Left ventricle myocardium inferior (tissue), 1 donor: ENCODE measurements at places on chromosomes 13 and 19. TPM values are rescaled to one million over a fixed set of nuclear protein-coding genes. Genes with fewer than 3 reads are reported as not detected.
A peak's percentile ranks its signal among the peaks of the same experiment; 100 is the strongest.

DNA sequence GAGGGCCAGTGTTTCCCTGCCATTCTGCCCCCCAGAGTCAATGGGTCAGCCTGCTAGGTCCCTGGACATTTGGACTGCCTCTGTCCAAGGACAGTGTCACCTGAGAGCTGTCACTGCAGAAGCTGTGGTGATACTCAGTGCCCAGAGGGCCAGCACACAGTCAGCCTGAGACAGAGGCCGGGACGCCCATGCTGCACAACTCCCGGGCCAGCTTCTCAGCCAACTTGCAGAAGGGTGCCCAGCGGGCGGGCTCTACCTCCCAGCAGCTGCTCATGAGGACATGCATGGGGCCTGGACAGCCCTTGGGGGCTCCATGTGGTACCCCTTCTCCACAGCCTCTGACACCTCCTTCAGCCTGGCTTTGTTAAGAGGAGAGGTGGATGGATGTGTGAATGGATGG lies 3.8 kb upstream of the RAX2 start:
- no peak for DNase-seq

DNA sequence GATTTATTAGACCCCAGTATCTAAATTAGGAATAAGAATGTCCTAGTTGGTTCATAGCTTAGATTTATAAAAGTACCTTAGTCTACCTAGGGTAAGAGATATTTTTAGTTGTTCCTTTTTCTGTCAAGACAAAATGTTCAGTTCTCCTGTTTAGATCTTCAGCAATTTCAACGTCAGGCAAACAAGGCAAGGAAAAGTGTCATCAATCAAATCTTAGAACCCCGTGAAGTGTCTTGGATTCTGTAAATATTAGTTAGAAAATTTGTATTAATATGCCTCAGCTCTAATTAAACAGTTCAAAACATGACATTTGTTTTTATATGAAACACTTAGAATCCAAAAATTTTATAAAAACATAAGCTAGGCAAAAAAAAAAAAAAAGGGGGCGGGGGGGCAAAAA lies 296.6 kb downstream of the PCDH9 start:
- DNase-seq = no peak

GRCh38 chr19:2982983-2983350 lies 5.6 kb downstream of the TLE6 start:
- DNase-seq = peak; percentile 89

DNA sequence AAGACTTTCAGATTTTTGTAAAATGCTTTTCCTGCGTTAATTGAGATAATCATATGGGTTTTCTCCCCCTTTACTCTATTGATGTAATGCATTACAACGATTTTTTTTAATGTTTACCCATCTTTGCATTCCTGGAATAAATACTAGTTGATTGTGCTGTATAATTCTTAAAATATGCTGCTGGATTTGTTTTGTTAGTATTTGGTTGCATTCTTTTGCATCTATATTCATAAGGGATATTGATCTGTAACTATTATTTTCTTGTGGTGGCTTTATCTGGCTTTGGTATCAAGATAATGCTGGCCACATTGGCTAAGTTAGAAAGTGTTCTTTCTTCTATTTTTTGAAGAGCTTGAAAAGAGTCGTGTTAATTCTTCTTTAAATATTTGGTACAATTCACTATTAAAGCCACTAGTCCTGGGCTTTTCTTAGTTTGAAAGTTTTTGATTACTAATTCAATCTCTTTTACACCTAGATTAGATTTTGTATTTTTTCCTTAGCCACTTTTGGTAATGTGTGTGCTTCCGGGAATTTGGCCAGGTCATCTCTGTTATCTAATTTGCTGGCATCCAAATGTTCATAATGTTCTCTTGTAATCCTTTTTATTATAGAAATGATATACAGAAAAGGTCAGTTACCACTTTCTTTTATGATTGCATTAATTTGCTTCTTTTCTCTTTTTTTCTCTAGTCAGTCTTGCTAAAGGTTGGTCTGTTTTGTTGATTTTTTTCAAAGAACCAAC lies 29.8 kb downstream of the KL start:
- no peak for DNase-seq

- peak; percentile 65 for DNase-seq
These were observed 36.4 kb upstream of the NANOS3 start for GRCh38 chr19:13840305-13841085.

DNA sequence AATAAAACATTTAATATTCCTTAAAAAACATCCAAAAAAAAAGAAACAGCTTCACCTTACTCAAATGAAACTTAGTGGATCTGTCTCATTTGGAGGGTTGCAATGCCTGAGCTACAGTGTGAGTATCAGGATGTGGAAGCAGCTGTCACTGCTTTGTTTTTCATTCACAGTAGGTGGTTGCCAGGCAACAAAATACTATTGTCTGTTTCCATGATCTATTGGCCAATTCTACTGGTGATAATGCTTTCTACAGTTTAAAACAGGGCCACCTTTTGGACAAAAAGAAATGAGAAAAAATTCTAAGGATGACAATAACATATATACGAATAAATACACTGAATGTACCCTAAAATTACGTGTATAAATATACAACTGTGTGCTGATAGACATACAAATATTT lies 3.0 kb downstream of the ENOX1 start:
- no peak for DNase-seq

- DNase-seq = no peak
These were observed 104.5 kb downstream of the UGGT2 start for GRCh38 chr13:95948656-95949055.

DNA sequence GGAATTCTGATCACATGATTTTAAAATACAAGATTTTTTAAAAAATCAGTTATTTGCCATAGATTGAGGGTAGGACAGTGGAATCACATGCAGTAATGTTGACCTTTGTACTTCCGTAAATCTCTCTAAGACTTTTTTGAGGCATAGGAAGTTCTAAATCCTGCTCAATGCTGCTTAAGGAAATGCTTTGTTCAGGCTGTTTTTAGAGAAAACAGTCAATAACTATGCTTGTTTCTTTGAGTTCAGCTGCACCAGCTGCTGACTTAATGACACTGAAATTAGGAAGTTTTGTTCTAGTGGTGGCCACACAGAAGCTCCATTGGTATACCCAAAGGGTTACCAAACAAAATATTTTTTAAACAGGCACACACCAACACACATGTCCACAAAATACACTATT lies 60.9 kb downstream of the KLF12 start:
- DNase-seq = no peak

- DNase-seq = no peak
These were observed 87.7 kb downstream of the SGCG start for GRCh38 chr13:23268441-23268840.

- DNase-seq = no peak
These were observed 120.2 kb downstream of the AKAP11 start for GRCh38 chr13:42392180-42392579.

DNA sequence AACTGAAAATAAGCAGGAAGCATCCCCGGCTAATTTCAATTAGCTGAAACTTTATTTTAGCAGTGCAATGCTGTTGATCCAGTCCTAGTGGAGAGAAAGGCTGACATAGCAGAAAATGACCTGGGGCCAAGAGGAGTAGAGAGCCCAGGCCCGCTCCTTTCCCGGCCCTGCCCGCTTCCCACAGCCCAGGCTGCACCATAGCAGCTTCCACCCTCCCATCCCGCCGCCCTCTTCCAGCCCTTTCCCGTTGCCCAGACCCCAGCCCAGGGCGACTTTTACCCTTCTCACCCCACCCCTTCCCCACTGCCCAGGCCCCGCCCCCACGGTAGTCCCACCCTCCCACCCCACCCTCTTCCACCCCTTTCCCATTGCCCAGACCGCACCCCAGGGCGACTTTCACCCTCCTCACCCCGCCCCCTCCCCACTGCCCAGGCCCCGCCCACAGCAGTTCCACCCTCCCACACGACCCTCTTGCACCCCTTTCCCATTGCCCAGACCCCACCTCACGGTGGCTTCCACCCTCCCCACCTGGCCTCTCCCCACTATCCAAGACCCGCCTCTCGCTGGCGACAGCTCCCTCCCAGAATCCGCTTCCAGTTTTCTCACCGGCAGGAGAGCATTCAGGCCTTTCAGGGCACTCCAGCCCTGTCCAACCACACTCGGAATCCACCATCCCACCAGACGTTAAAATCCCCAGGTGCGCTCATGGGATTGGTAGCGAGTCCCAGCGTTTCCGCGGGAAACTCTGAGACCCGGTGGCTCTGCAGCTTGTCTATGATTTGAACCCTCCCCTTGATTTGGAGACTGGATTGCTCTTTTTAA lies 8.3 kb downstream of the ZNF160 start:
- no peak for DNase-seq

GRCh38 chr19:35455616-35456201 lies 7.7 kb downstream of the FFAR2 start:
- no peak for DNase-seq

GRCh38 chr13:95642028-95642621 lies 2.4 kb downstream of the DZIP1 start:
- peak; percentile 41 for DNase-seq

GRCh38 chr19:58305932-58306323 lies 751 bp downstream of the ERVK3-1 start:
- no peak for DNase-seq

DNA sequence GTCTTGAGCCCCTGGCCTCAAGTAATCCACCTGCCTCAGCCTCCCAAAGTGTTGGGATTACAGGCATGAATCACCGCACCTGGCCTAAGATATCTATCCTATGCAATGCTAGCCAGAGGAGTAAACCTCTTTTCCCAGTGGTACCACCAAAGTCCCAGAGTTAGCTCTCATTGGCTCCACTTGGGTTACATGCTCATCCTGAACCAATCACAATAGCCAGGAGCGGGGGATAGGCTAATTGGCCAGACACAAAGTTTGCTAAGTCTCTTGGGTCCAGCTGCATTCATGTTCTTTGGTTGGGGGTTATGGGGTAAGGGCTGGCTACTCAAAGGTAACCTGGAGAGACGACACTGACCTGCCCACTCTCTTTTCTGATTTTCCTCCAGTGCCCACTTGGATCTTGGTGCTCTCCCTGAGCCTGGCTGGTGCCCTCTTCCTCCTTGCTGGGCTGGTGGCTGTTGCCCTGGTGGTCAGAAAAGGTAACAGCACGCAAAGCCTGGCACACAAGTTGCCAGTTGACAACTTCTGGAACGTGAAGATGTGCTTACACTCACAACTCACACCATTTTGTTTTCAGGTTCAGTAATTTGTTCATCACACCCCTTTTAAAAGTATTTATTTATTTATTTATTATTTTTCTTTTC lies 7.8 kb downstream of the C19orf38 start:
- DNase-seq = no peak

DNA sequence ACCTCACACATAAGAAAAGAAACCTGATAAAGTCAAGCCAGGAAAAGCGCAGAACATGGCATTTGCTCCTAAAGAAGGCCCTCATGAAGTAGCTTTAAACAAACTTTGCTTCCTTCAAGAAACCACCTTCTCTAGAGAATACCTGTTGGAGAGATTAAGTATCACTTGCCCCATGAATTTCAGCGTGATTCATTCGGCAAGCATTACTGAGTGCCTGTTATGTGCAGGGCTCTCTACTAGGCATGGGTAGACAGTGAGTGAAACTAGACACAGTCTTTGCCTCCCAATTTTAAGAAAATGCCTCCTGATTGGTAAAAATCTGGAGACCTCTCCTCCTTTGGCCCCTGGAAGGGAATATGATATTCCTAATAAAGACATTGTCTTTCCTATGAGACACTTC lies 475.8 kb upstream of the NBEA start:
- no peak for DNase-seq

DNA sequence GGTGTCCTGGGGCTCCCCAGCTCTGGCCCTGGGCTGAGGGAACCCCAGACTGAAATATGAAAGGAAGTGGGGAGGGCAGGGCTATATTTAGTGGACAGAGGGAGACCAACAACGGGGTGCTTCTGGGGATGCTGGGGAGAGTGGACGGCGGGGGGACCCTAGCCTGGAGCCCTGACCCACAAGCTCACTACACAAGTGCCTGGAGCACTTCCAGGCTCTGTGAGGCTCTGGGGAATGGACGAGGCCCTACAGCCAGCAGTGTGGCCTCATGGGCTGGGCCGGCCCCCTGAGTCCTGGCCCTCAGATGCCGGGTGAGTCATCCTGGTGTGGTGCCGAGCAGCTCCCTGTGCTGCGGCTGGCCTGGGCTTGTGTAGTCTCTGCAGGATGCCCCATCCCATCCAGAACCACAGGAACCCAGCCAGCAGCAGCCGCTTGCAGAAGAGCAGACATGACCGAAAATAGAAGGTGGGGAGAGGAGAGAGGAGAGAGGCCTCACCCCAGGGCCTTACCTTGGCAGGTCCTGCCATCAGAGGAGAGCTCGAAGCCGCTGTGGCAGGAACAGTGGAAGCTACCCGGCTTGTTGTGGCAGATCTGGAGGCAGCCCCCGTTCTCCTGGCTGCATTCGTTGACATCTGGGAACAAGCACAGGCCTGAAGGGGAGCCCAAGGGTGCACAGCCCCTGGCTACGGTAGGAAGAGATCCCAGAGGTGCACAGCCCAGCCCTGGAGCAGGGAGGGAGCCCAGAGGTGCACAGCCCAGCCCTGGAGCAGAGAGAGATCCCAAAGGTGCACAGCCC lies 26.1 kb downstream of the GAS6 start:
- peak; percentile 96 for DNase-seq

- DNase-seq = no peak
These were observed 65.5 kb downstream of the TSHZ3 start for GRCh38 chr19:31283701-31284100.

- DNase-seq = no peak
These were observed 10.2 kb upstream of the DCUN1D2 start for GRCh38 chr13:113500530-113501265.

DNA sequence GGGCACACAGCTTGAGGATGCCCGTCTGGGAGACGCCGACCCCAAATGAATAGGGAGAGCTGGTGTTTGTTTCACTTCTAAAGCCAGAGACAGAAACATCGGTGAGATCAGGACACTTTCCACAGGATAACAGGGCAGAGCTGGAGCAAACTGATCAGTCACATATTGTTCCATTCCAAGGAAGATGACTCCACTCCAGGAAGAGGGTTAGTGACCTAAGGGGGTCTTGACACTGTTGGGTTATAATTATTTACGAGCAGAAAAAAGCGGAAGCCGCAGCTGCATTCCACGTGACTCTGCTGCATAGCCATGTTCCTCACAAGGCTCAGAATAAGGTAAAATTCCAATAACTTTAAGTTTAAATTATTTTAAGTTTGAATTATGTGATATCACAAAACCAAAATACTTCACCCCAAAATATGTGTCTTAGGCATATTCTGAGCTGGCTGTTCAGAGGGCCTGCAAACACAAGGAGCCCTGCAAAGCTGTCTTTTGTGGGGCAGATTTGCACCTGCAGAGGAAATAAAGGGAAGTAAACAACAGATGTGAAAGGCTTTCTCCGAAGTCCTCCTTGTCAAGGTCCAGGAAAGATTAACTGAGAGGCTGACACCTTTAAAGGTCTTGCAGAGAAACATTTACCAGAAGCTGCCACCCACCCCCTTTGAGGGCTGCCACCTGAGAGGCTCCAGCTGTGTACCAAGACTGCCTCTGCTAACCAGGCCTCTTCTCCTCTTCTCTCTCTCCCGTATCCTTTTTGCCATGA lies 819.2 kb downstream of the UQCRFS1 start:
- DNase-seq = no peak

The CCDC122 gene
- total RNA-seq = 2.0 TPM

The CEACAM21 gene
- total RNA-seq = 0.60 TPM

The SMAD9 gene
- 4.2 TPM for total RNA-seq

The IL12RB1 gene
- total RNA-seq = 0.44 TPM

The SELENOW gene
- 1,019 TPM for total RNA-seq

The ZNF180 gene
- 4.8 TPM for total RNA-seq

The KCNRG gene
- not detected for total RNA-seq

The CPB2 gene
- not detected for total RNA-seq

The CAMSAP3 gene
- 0.60 TPM for total RNA-seq

The GSK3A gene
- 37.6 TPM for total RNA-seq

The ANGPTL8 gene
- total RNA-seq = not detected

The TPTE2 gene
- not detected for total RNA-seq

The SPRYD7 gene
- total RNA-seq = 13.4 TPM

The MAP3K10 gene
- total RNA-seq = 17.1 TPM

The ZNF382 gene
- total RNA-seq = 18.3 TPM
